ENCODE measurements at places on chromosomes 3 and 15.

GRCh38 chr3:40574661-40575060, 49.9 kb downstream of the ZNF621 start:
- no peak for DNase-seq

GRCh38 chr3:60316121-60316797, 935.0 kb downstream of the FHIT start:
- no peak for DNase-seq

DNA sequence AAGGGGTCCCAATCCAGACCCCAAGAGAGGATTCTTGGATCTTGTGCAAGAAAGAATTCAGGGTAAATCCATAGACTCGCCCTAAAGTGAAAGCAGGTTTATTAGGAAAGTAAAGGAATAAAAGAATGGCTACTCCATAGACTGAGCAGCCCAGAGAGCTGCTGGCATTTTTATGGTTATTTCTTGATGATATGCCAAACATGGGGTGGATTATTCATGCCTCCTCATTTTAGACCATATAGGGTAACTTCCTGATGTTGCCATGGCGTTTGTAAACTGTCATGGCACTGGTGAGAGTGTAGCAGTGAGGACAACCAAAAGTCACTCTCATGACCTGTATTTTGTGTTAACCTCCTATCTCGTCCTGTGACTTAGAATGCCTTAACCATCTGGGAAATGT, 142.2 kb downstream of the DOCK3 start:
- DNase-seq, result no peak

DNA sequence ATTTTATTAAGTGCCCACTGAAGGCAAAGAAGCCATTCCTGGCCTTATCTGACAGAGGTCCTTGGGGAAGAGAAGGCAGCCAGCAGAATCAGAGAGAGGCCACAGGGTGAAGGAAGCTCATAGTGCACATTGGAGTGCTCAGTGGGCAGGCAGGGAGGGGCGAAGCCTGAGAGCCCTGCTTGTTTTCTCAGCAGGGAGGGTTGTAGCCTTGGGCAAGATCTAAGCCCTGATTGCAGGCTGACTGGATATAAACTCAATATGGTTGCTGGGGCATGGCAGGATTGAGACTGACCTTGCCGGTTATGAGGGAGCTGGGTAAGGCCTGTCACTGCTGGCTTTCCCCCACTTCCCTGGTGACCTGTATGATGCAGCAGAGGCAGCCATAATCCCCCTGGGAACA, 7.5 kb upstream of the IGSF11 start:
- DNase-seq, result no peak

All from stimulated activated naive CD4-positive, alpha-beta T cell treated with Interleukin-2 at 50 U/mL for 16 hours (primary cell).